ENCODE measurements at places on chromosomes 6 and 20.

DNA sequence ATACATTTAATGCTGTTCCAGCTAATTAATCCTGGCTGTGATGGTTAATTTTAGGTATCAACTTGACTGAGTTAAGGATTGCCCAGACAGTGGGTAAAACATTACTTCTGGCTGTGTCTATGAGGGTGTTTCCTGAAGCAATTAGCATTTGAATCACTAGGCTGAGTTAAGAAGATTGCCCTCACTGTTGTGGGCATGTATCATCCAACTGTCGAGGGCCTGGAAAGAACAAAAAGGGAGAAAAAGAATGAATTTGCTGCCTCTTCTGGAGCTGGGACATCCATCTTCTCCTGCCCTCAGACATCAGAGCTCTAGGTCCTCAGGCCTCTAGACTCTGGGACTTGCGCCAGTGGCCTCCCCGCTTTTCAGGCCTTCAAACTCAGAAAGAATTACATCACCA is 34.3 kb downstream of the SDHAF4 start:
- no peak for DNase-seq

- DNase-seq: no peak
Measured at GRCh38 chr6:161636882-161637430, 363.1 kb upstream of the AGPAT4 start.

DNA sequence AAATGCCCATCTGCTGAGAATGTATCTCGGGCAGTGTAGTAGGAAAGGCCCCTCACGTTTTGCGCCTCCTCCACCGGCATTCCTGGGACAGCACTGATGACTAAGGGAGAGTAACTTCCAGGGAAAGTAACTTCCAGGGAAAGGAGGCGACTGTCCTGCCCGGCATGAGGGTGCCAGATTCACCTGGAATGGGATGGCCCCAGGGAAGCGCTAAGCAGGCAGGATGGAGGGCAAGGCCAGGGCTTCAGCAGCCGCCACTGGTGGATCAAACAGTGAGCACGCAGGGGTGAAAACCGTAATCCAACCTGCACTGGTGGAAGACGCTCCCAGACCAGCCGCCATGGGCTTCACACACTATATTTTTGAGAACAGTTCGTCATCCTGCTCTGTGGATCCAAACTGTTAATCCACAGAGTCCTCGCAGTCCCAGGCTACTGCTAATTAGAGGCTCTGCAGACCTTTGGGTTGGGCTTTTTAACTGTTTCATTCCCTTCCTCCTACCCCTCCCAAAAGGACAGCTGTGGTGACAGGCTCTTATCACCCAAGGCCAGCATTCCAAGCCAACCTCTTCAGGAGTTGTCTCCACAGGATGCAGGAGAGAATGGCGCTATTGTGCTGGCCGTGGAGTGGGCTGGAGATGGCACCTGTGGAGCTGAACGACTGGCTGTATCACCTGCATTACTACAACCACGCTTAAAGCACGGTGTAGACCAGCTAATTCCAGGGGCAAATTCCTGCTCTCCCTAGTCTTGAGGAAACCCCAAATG is 178.9 kb downstream of the DLL1 start:
- DNase-seq: no peak

- no peak for DNase-seq
Measured at GRCh38 chr6:84416043-84416657, 188.7 kb upstream of the CEP162 start.

Measured in activated T-cell treated with anti-CD3 and anti-CD28 coated beads, Interleukin-2, amount 50 U/mL, for 1 hour (primary cell).